ENCODE measurements at places on chromosomes 2 and 18. TPM values are rescaled to one million over a fixed set of nuclear protein-coding genes. Genes with fewer than 3 reads are reported as not detected.

SPATA3 gene
- total RNA-seq: not detected

CDK5R2 gene
- not detected for total RNA-seq

ALPI gene
- total RNA-seq: not detected

ASTL gene
- not detected for total RNA-seq

ACOXL gene
- not detected for total RNA-seq

KIAA2012 gene
- under 0.01 TPM for total RNA-seq
